AG04449 (cell line): ENCODE measurements at places on chromosomes 7 and 10.

GRCh38 chr10:88343761-88344484 lies 239.2 kb downstream of the RNLS start:
- DNase-seq: no peak

GRCh38 chr7:105173586-105173985 lies 159.6 kb downstream of the KMT2E start:
- no peak for DNase-seq

DNA sequence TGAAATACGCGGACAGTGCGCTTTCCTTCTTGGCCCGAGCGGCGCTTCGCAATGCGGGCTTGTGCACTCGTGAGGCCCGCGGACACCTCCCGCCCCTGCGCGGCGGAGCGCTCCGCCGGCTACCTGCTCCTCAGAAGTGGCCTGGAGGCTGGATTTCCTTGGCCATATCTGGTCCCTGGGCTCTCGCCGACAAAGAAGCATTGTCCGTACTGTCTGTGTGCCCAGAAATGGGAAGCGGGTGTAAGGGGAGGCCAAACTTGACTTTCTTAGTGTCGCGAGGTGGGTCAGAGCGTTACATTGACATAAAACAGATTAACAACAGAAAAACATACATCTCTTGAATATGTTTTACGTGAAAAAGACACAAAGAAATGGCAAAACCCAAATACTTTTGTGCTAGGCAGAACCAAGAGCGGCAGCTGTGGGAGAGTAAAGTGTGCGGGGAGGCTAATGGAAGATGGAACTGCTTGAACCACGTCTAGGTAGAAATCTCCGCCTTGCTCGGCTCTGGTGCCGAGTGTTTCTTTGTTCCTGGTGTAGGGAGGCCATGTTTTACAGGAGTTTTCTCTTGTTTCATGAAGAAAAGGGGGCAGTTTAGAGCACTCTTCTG lies 1.4 kb downstream of the LANCL2 start:
- no peak for DNase-seq

GRCh38 chr10:5840314-5841307 lies 27.4 kb upstream of the GDI2 start:
- DNase-seq: no peak

DNA sequence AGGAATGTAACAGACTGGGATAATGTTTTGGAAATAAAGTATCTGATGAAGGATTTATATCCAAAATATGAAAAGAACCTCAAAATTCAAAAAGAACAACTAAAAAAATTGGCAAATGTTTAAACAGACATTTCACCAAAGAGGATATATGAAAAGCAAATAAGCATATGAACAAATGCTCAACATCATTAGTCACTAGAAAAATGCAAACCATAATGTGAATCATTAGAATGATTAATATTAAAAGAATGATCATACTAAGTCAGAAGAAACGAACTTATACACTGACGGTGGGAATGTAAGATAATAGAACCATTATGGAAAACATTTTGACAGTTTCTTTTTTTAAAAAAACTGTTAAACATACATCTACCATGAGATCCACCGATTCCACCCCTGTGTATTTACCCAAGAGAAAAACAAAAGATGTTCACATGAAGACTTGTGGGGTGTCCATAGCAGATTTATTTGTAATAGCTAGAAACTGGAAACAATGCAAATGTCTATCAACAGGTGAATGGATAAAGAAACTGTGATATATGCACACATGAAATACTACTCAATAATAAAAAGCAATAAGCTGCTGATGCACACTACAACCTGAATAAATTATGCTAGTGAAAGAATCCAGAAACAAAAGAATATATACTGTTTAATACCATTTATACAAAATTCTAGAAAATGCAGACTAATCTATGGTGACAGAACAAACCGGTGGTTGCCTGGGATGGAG lies 35.7 kb downstream of the PRKG1 start:
- DNase-seq: peak; percentile 34

DNA sequence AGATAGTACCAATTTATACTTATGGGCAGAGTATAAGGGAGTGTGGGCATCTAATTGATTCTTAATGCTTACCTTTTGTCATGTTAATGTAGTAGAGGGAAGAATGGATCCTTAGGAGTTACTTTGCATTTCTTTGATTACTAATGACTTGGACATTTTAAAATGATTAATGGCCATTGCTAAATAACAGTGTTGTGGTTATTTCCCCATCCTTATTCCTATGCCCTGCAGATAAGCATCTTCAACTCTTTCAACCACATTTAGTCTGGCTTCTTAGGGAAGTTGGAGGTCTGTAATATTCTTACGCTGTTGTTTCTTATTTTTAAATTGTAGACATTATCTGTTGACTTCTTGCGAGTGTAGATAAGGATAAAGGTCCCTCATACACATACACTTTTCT lies 37.2 kb downstream of the KAT6B start:
- DNase-seq: no peak

GRCh38 chr10:131444286-131444685 lies 132.8 kb upstream of the TCERG1L start:
- no peak for DNase-seq

GRCh38 chr10:32139223-32140073 lies 83.2 kb upstream of the KIF5B start:
- DNase-seq: peak; percentile 61

DNA sequence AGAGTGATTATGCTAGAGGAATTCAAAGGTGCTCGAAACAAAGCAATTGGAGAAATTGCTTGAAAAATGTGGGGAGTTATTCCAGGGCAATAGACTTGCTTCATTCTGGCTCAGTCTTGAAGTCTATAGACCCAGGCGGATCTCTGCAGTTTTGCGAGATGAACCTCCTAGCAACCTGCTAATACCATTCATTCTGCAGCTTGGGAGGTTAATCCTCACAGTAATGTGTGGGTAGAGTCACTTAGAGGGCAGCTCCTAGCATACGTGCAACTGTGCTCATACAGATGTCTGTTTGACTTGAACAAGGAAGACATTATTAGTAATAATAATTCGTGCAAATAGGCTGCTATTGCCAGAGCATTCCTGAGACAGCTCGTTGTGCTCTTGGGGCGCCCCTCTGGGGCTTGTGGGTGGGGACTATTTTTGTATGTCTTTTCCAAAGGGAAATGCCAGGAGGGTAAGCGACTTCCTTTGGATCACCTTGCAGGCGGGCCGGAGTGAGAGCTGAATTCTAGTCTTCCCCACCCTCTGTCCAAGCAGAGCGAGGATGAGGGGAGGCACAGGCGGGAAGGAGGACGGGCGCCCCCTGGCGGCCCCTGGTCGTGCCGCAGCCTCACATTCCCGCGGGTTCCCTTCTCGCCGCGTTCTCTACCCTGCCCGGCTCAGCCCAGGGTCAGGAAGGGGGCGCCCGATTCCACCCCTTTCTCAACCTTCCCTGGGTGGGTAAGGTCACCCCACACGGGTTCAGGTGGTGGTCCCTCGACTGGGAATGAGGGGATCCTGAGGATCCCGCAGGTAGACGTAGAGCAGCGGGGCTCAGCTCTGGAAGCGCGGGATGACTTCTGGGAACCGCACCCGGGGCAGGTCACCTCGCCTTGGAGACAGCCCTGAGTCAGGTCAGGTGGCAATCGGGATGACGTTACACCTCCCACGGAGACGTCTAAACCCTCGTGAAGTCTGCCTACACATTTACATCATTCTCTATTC lies 241.5 kb downstream of the PHTF2 start:
- no peak for DNase-seq

GRCh38 chr7:6258440-6259182 lies 13.8 kb downstream of the CYTH3 start:
- DNase-seq: no peak

DNA sequence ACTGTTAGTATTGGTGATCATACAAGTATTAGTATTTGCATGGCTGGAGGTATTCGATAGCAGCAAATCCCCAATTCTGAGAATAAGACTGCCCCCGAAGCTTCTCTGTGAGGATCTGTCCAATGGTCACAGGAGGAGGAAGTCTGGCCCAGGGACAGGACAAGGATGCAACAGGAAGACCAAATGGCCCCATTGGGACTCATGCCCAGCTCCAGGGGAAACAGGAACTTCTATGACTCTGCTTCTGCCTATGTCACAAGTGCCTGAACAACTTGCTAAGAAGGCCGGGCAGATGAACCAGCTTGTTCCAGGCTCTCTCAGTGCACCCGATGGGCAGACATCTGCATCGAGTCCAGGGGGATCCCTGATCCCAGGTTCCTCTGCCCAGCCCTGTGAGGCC lies 172.0 kb upstream of the GRB10 start:
- no peak for DNase-seq

- no peak for DNase-seq
Observed at GRCh38 chr7:50221433-50221832, 83.1 kb upstream of the IKZF1 start.

DNA sequence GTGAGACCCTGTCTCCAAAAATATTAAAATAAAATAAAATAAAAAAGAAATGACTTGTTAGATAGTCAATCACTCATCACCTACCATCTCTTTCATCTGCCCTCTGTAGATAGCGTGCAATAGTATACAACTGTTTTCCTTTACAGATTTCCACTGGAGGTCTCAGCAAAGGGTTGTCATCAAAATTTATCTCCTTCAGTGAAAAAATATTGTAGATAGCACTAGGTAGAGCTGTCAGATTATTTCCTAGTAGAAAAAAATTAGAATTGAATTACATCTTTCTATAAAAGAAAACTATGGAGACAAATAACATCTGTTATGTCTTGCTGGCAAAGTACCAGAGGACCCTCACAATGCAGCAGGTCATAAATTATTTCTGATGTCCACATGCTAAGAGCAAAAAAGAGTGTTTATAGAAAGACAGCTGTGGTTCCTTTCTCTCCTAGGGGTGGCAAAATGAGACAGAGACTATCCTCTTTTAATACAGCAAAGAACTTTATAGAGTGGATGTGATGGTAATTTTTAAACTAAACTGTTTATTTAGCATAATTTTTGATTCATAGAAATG lies 16.3 kb upstream of the CYP51A1 start:
- DNase-seq: no peak

DNA sequence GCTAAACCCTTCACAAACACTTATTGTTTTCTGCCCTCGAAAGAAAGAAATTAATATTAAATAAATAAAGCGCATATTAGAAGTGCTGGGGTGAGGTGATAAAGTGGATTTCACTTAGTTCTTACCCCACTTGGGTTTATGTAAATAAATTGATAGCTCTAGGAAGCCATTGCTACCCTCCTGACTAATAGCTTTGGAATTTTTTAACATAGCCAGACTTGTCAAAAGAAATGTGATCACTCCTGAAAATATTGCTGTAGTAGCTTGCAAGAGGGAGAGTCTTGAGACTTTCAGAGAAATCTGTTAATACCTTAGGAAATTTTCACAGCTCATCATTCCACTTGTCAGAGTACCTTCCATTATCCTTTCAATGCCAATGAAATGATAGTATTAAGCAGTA lies 7.6 kb downstream of the ARL5B start:
- DNase-seq: peak; percentile 61

GRCh38 chr7:141572175-141572574 lies 21.0 kb downstream of the AGK start:
- DNase-seq: no peak

DNA sequence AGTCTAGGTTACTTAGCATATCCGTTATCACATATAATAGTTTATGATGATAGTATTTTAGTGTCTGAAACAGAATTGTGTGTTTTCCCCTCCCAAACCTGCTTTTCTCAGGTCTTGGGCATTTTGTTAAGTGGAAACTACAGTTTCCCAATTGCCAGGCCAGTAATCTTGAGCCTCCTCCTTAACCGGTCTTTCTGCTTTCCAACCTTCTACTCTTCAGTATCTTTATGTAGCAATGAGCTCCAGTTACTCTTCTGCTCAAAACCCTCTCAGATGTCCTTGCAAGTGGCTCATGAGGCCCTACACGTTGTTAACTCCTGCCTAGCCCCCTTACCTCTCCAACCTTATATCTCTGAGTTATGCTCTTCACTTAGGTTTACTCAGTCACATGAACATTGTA lies 22.0 kb downstream of the WAC start:
- DNase-seq: no peak

GRCh38 chr10:73911553-73912004 lies 647 bp downstream of the PLAU start:
- DNase-seq: no peak

GRCh38 chr10:102420181-102420713 lies 389 bp upstream of the FBXL15 start:
- no peak for DNase-seq

GRCh38 chr7:20958572-20958971 lies 171.9 kb upstream of the SP8 start:
- no peak for DNase-seq

- DNase-seq: no peak
Observed at GRCh38 chr7:43438897-43439479, 143.9 kb upstream of the STK17A start.

- no peak for DNase-seq
Observed at GRCh38 chr10:17780727-17781126, 28.4 kb upstream of the MRC1 start.

GRCh38 chr7:150838965-150839650 lies 13.2 kb upstream of the AOC1 start:
- no peak for DNase-seq

GRCh38 chr10:97713339-97713825 lies at the start of gene MARVELD1:
Gene MARVELD1, plus strand, starts transcription at chr10:97713730. Its CDS starts 147 bp downstream, at chr10:97713877.
- DNase-seq: no peak

- no peak for DNase-seq
Observed at GRCh38 chr10:114940735-114941134, 2.7 kb downstream of the TRUB1 start.

- no peak for DNase-seq
Observed at GRCh38 chr10:71468363-71469094, 71.8 kb downstream of the CDH23 start.

DNA sequence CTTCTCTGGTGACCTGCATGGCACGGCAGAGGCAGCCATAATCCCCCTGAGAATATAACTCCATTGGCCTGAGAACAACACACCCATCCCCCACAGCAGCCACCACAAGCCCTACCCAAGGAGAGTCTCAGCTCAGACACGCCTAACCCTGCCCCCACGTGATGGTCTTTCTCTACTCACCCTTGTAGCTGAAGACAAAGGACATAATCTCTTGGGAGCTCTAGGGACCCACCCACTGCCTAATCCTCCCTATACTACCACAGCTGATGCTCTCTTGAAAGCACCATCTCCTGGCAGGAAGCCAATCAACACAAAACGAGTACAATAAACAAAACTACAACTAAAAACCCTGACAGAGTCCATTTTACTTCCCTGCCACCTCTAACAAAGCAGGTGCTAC lies 30.7 kb upstream of the HPSE2 start:
- no peak for DNase-seq

GRCh38 chr7:143289421-143289820 lies 1.3 kb downstream of the CASP2 start:
- no peak for DNase-seq
